ENCODE measurements at places on chromosomes 3 and 15. TPM values are rescaled to one million over a fixed set of nuclear protein-coding genes. Genes with fewer than 3 reads are reported as not detected.

The ANKRD63 gene
- total RNA-seq: 0.40 TPM

The EPHB1 gene
- total RNA-seq: 0.06 TPM

The CCDC80 gene
- 37.7 TPM for total RNA-seq

The TGM5 gene
- total RNA-seq: not detected

The PROS1 gene
- 10.8 TPM for total RNA-seq

The ZNF620 gene
- total RNA-seq: 1.8 TPM

The CORO2B gene
- 3.6 TPM for total RNA-seq

The CILP gene
- 0.46 TPM for total RNA-seq

The GPR176 gene
- total RNA-seq: 8.8 TPM

The IL5RA gene
- not detected for total RNA-seq

The NME9 gene
- total RNA-seq: not detected

The TNIK gene
- total RNA-seq: 2.0 TPM

The TRIM59 gene
- 8.4 TPM for total RNA-seq

The FMN1 gene
- total RNA-seq: 0.46 TPM

The GOLGA8R gene
- 0.19 TPM for total RNA-seq

The ACOX2 gene
- 8.8 TPM for total RNA-seq

The COLQ gene
- 0.25 TPM for total RNA-seq

The STAG1 gene
- total RNA-seq: 7.8 TPM

The ITPKA gene
- 9.7 TPM for total RNA-seq

The TRIM69 gene
- total RNA-seq: 5.8 TPM

The TMEM115 gene
- total RNA-seq: 49.8 TPM

The OR5K2 gene
- total RNA-seq: not detected

The GALNT15 gene
- 0.06 TPM for total RNA-seq

The CYP1A1 gene
- total RNA-seq: 1.2 TPM

The ALDH1L1 gene
- total RNA-seq: 0.36 TPM

The DCBLD2 gene
- 259 TPM for total RNA-seq

The NPAP1 gene
- total RNA-seq: not detected

The RAD18 gene
- total RNA-seq: 13.6 TPM

The POLQ gene
- total RNA-seq: 5.8 TPM

The SKOR1 gene
- total RNA-seq: not detected

The TMEM207 gene
- not detected for total RNA-seq

The MON1A gene
- 8.0 TPM for total RNA-seq

The MYO9A gene
- 8.8 TPM for total RNA-seq

The TMCO5A gene
- total RNA-seq: not detected

The DCLK3 gene
- not detected for total RNA-seq

The TIMP4 gene
- total RNA-seq: 13.6 TPM

The AHSG gene
- not detected for total RNA-seq

The LRRN1 gene
- not detected for total RNA-seq

The RTP1 gene
- not detected for total RNA-seq

The CP gene
- 6.1 TPM for total RNA-seq

The POPDC2 gene
- 0.37 TPM for total RNA-seq

The C3orf62 gene
- 2.4 TPM for total RNA-seq

The RASGRF1 gene
- 0.13 TPM for total RNA-seq

The ZCWPW2 gene
- not detected for total RNA-seq

The FBXW12 gene
- total RNA-seq: not detected

The IGSF10 gene
- 0.32 TPM for total RNA-seq

The GOLGA8M gene
- total RNA-seq: 0.07 TPM

The SRP14 gene
- 254 TPM for total RNA-seq

The SHQ1 gene
- total RNA-seq: 15.8 TPM

The TMEM202 gene
- not detected for total RNA-seq

The NKTR gene
- total RNA-seq: 9.9 TPM

The SLC12A1 gene
- total RNA-seq: not detected

The ARGFX gene
- total RNA-seq: not detected

The DZIP1L gene
- 11.0 TPM for total RNA-seq

Data from A549 treated with AZD2906 at 1 μM for 4 hours (cell line).